Fibroblast of skin of back (primary cell): ENCODE measurements at places on chromosomes 6 and 20.

GRCh38 chr6:85362652-85363310 lies 87.1 kb upstream of the NT5E start:
- peak; percentile 57 for DNase-seq

DNA sequence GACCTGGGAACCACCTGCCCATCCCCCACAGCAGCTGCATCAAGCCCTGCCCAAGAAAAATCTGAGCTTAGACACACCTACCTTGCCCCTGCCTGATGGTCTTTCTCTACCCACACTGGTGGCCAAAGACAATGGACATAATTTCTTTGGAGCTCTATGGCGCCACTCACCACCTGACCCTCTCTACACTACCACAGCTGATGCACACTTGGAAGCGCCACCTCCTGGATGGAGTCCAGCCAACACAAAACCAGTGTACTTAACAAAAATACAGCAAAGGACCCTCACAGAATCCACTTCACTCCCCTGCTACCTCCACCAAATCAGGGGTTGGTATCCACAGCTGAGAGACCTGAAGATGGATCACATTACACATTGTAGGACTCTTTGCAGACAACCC lies 39.7 kb upstream of the CLVS2 start:
- no peak for DNase-seq

DNA sequence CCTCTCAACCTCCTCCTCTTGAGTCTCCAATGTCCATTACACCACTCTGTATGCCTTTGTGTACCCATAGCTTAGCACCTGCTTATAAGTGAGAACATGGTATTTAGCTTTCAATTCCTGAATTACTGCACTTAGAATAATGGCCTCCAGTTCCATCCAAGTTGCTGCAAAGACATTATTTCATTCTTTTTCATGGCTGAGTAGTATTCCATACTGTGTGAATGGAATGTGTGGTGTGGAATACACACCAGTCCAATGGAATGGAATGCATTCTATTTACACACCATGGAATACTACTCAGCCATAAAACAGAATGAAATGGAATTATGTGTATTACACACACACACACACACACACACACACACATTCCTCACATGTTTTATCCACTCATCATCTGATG lies 116.1 kb downstream of the BACH2 start:
- no peak for DNase-seq

GRCh38 chr6:136037242-136037875 lies 185.9 kb downstream of the PDE7B start:
- peak; percentile 43 for DNase-seq

GRCh38 chr6:51963980-51964379 lies 123.4 kb downstream of the PKHD1 start:
- no peak for DNase-seq

- DNase-seq: peak; percentile 15
Observed at GRCh38 chr6:39387785-39388184, 65.3 kb upstream of the KCNK16 start.

- DNase-seq: no peak
Observed at GRCh38 chr6:25006565-25007001, 70.8 kb upstream of the RIPOR2 start.

DNA sequence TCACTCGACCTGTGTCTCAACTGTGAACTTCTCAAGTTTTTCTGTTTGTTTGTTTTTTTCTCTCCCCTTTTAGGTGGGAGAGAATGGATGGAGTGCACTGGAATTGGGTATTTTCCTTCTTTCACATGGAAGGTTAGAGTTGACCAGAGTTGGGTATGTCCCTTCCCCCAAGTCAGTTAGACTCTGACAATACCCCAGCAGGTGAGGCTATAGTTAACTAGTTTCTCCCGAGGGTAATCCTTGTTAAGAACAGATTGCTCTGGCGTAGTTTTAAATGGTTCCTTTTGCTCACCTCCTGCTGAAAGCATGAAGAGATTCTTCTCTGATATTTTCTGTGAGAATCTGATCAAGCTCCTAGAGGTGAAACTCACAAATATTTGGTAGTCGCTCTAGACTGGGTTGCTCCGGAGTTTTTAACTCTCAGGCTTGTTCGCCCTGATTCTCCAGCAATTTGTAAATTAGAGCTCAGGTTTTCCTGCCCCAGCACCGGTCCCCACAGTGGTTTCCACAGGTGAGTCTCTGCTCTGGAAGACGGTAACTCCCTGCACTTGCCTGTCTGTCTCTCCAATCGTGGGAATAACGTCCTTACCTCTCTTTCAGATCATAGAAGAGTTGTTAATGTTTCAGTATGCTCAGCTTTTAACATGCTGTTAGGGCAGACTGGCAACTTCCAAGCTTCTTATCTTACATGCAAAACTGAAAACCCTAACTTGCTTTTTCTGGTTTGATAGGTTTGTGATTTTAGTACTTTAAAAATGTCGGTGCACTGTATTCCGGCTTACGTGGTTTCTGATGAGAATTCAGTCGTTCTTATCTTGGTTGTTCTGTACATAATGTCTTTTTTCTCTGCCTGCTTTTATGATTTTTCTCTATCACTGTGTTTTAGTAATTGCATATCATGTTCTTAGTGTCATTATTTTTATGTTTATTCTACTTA lies 111.2 kb upstream of the HIVEP1 start:
- DNase-seq: no peak

- no peak for DNase-seq
Observed at GRCh38 chr6:57135885-57136284, 36.2 kb upstream of the BAG2 start.

- DNase-seq: no peak
Observed at GRCh38 chr6:17845598-17845997, 138.9 kb upstream of the NUP153 start.

DNA sequence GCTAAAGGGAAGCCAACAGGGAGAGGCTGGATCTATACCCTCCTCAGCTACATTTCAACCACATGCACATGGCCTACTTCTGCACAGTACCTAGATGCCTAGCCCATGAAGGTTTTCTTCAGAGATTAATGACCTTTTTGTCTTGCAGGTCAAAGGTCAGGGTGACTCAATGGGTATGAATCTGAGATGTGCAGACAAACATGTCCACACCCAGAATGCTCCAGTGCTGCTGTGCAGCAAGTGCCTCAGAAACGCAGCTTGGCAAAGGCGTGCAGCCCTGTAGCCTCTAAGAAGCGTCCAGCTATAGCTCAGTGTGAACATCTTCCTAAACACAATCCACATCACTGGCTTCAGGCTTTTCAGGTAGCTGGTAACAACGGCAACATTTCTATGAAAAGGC lies 24.4 kb downstream of the MAP1LC3A start:
- no peak for DNase-seq

DNA sequence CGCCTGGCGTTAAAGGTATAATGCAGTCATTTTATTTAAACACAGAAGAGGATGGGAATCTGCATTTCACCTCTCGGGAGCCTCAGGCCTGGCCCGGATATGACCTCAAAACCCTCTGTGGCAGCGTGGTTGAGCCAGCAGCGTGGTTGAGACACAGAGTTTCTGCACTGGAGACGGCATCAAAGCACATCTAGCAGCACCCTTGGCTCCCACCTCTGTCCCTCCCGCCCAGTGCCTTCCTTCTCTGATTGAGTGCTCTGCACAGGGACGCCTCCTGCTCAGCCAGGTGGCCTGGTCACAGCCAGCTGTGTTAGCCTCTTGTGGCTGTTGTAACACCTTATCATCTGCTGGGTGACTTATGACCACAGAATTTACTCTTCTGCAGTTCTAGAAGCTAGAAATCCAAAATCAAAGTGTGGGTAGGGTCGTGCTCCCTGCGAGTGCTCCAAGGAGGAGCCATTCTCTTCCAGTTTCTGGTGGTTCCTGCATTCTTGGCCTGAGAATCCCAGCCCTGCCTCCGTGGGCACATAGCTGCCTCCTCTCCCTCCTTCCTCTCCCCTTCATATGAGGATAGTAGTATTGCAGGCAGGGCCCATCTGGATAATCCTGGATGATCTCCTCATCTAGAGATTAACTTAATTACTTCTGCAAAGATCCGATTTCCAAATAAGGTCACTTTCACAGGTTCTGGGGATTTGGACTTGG lies 156.7 kb downstream of the SYCP2 start:
- no peak for DNase-seq

GRCh38 chr6:20338156-20338555 lies 63.5 kb upstream of the E2F3 start:
- no peak for DNase-seq

- DNase-seq: no peak
Observed at GRCh38 chr20:59895908-59896307, 37.5 kb downstream of the SYCP2 start.

GRCh38 chr6:30450909-30451841 lies 38.1 kb upstream of the HLA-E start:
- peak; percentile 67 for DNase-seq

GRCh38 chr6:65072500-65072899 lies 634.5 kb downstream of the EYS start:
- no peak for DNase-seq

GRCh38 chr20:46030284-46031013 lies 1.4 kb downstream of the SLC12A5 start:
- no peak for DNase-seq

DNA sequence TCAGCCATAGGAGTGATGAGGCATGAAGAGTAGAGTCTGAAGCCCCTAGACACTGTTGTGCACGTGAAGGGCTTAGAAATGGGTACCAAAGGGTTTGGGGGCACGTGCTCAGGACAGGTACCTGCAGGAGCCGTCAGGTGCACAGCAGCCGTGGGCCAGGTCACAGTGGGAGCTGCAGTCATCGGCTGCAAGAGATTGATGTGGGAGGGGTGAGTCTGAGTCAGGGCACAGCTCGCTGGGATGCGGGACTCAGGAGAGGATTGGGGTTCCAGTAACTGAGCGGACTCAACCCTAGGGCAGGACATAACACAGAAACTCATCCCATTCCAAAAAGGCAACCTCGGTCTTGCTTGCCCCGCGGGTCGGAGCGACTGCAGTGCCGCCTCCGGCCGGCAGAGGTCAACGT lies 1.1 kb downstream of the DLK2 start:
- DNase-seq: no peak

GRCh38 chr20:20237093-20237959 lies 130.6 kb upstream of the INSM1 start:
- DNase-seq: peak; percentile 43

GRCh38 chr6:19719691-19720128 lies 117.5 kb upstream of the ID4 start:
- DNase-seq: peak; percentile 81
